NCI-H69 (cell line): ENCODE measurements at places on chromosomes 1 and 21.
A peak's percentile ranks its signal among the peaks of the same experiment; 100 is the strongest.

DNA sequence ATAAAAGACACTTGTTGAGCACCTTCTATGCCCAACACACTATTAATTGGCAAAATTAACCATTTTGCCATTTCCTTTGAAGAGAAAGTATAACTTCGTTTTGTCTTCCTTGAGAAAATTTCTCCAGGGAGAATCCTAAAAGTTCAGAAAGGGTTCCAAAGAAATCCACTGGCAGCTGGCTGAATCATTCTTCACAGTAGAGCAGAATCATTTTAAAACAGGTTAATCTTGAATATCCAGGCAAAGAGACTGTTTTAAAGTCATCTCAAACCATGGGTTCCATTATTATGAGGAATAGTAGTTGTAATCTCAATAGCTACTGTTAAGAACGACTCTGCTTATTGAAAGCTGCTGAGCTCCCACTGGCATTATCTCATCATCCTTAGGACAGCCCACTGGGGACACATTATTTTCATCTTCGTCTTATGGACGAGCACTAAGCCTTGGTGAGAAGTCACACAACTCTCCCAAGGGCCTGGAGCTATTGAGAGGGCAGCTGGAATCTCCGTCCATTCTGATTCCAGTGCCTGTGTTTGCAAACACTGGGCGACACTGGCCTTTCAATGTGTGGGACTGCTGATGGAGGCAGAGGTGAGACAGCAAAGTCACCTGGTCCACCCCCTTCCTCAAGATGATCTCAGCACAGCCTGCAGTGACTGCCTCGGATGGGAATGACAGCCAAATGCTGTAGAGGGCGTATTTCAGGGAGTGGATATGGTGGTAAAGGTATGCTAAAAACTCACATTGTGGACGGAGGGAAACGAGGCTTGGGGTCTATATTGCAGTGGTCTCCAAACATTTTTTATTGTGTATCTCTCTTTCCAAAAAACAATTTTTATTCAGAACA, 15.3 kb upstream of the PGBD5 start:
- DNase-seq: peak; percentile 84

DNA sequence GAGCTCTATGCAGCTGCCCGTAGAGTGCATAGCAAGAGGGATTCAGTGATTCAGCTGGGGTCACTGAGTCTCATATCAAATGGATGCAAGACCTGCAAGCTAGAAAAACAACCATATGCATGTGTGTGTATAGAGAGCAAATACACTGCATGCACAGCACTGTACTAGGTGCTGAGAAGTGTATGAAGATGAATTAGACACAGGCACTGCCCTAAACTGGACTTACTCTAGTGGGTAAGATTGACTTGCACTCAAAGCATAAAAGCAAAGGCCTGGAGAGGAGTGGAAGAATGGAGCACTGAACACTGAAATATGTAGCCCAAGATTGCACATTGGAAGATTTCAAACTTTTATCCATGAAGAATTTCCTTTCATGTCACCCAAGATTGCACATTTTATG, 5.5 kb upstream of the GBP1 start:
- DNase-seq: no peak

- no peak for DNase-seq
Observed at GRCh38 chr1:30466026-30466425, 257.4 kb downstream of the MATN1 start.

DNA sequence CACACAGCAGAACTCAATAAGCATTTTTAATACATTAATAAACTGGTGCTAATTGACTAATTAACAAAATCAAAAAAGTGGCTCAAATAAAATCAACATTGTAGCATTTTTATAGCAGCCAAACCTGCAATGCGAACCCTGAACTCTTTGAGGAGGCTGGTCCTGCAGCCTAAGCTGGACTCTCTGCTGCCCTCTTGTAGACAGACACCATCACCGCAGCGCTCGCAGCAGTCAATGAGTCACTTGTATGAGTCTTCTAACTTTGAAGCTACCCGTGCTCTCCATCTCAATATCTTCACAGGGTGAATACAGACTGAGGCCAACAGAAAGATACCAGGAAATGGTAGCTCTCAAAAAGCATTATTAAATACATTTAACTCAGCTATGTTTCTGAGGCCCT, 9.7 kb upstream of the KRTAP7-1 start:
- DNase-seq: peak; percentile 54

DNA sequence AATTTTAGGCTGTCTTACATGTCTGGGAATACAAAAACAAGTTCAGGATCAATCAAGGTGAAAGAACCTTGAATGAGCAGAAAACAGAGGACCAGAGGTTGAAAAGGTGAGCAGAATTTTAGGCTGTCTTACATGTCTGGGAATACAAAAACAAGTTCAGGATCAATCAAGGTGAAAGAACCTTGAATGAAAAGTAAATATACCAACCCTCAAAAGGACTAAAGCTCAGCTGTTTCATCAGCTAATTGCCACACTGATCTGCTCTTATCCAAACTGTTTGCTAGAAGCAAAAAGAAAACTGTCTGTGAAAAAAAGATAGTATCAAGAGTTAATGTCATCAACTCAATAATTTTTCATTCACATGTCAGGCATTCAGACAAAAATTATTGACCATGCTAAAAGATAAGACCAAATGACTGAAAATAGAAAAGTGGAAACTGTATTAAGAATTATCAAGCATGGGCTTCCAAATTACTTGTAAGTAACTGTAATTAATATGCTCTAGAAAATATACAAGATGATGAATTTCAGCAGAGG, 69.2 kb downstream of the LTN1 start:
- peak; percentile 6 for DNase-seq

GRCh38 chr1:171220081-171220420, 28.2 kb upstream of the FMO1 start:
- DNase-seq: no peak

- DNase-seq: peak; percentile 74
Observed at GRCh38 chr1:6448749-6449631, 17.0 kb downstream of the TNFRSF25 start.

- peak; percentile 93 for DNase-seq
Observed at GRCh38 chr1:28927648-28928313, 13.4 kb downstream of the EPB41 start.

GRCh38 chr1:223748405-223748772, 36.0 kb downstream of the CAPN2 start:
- DNase-seq: no peak

GRCh38 chr21:45590726-45591618, 48.7 kb upstream of the SLC19A1 start:
- DNase-seq: no peak

DNA sequence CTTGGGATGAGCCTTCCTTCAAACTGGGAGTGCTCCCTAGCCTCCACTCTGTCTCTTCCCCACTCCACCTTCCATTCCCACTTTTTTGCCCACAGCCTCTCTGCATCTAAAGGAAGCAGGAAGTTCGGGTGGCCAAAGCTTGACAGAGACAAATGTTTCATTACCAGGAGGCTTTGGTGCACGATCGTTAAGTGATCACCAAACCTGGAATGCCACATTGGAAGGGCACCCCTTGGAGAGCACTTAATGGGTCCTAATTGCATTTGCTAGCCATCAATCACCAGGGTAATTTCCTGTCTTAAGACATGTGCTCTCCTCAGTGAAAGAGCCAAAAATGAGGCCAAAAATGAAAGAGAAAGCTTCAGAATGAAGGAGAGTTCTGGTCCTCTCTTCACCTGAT, 206.5 kb downstream of the TNR start:
- peak; percentile 36 for DNase-seq

DNA sequence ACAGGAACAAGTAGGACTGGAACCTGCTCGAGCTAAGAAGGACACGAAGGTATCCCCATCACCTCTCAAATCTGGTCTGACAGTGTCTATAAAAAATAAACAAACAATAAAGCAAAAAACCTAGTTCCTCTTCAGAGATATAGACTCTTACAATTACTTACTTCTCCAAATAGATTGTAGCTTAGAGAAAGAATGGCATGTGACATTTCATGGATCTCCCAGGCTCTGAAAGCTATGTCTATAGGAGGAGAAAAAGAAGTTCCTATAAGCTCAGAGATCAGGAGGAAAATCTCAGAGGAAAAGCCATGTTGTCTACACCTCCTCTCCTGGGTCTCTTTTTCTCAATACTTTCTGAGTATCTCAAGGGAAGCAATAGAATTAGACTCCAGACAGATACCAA, 12.3 kb upstream of the OR10J5 start:
- no peak for DNase-seq

GRCh38 chr1:7576946-7577657, 194.0 kb upstream of the VAMP3 start:
- peak; percentile 3 for DNase-seq

DNA sequence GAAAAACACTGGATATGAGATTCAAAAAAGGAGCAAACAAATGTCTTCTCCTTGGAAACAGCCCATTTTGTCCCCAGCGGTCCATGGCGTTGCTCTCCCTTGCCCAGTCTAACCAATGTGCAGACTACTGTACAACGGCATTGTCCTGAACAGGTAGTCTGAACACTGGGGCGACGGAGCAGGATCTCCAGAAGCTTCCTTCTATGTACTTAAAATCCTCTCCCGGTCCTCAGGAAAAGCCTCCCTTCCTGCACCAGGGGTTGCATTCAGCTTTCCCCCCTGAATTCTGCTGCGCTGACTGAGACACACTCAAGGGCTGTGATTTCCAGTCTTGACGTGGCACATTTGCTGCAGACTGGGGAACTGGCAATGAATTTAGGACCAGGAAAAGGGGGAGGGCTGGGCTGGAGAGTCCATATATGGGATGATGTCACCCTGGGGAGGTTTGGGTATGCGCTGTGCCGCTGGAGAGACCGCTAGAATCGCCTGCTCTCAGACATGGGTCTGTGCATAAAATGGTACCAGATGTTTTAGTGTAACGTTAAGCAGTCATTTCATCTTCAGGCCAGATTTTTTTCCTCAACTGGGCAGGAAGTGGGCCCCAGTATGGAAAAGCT, 275.9 kb upstream of the C1orf105 start:
- DNase-seq: peak; percentile 91
